ENCODE measurements at places on chromosomes 5 and 9.

GRCh38 chr9:133843751-133844397, 105.7 kb upstream of the SARDH start:
- no peak for DNase-seq

GRCh38 chr5:149627070-149627469, 45.8 kb downstream of the ARHGEF37 start:
- no peak for DNase-seq

- no peak for DNase-seq
These were observed 3.4 kb downstream of the GFM2 start for GRCh38 chr5:74763504-74763903.

GRCh38 chr9:126617823-126618165, 4.1 kb downstream of the LMX1B start:
- no peak for DNase-seq

DNA sequence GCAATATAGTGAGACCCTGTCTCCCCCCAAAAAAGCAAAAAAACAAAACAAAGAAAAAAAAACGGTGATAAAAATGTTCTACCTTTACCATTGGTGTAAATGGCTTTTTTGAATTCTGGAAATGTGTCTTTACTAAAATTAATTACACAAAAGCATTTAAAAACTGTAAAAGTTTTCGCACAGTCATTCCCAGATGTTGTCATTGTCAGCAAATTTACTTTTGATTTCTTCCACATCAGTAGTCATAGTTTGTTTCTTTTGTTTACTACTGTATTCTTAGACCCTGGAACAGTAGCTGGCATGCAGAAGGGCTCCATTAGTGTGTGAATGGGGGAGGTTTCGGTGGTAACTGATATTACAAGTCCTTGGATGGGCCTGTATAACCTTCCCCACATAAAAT, 39.5 kb downstream of the CCDC171 start:
- no peak for DNase-seq

- no peak for DNase-seq
These were observed 508.1 kb downstream of the ZNF608 start for GRCh38 chr5:124238350-124238749.

DNA sequence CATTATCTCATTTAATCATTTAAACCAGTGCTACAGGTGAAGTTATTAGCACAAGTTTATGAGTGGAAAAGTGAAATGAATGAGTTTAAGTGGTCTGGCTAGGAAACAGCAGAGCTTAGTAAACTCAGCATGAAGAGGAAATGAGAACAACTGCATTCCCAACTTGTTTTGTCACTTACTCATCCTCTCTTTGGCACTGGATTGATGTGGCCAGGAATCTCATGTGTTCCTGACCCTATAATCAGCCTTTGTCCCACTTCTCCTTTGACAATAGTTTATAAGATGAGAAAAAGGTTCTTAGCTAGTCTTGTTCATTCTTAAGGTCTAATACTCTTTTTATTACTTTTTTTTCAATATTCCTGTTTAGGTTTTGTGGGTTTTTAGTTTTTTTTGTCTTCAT, 559.2 kb upstream of the TLE4 start:
- DNase-seq = no peak
